ENCODE measurements at places on chromosomes 6 and 20. TPM values are rescaled to one million over a fixed set of nuclear protein-coding genes. Genes with fewer than 3 reads are reported as not detected.

Gene FHL5
- not detected for polyA plus RNA-seq

Gene CALHM6
- 10.9 TPM for polyA plus RNA-seq

Gene VNN1
- polyA plus RNA-seq, result not detected

Gene C20orf204
- polyA plus RNA-seq, result 0.40 TPM

Gene ADGB
- polyA plus RNA-seq, result not detected

Gene TRERF1
- 10.2 TPM for polyA plus RNA-seq

Gene SSTR4
- polyA plus RNA-seq, result not detected

Gene NT5E
- polyA plus RNA-seq, result 32.7 TPM

Gene TRIM15
- not detected for polyA plus RNA-seq

Gene GSTA2
- polyA plus RNA-seq, result not detected

Gene CCDC170
- polyA plus RNA-seq, result not detected

Gene GPLD1
- polyA plus RNA-seq, result 0.46 TPM

Gene MLIP
- not detected for polyA plus RNA-seq

Gene ACTL10
- polyA plus RNA-seq, result 6.6 TPM

Gene SNAP25
- polyA plus RNA-seq, result not detected

Gene HTR1E
- not detected for polyA plus RNA-seq

Gene TFAP2D
- 0.16 TPM for polyA plus RNA-seq
